ENCODE measurements at places on chromosomes 6 and 20. TPM values are rescaled to one million over a fixed set of nuclear protein-coding genes. Genes with fewer than 3 reads are reported as not detected.

Gene TCF15
- polyA plus RNA-seq: 1.3 TPM

Gene CLVS2
- 0.10 TPM for polyA plus RNA-seq

Gene ZSWIM1
- polyA plus RNA-seq: 17.1 TPM

Gene CALHM4
- polyA plus RNA-seq: 0.43 TPM

Gene EPB41L1
- 68.0 TPM for polyA plus RNA-seq

Gene C20orf144
- polyA plus RNA-seq: 0.26 TPM

Gene NKAIN4
- polyA plus RNA-seq: 27.2 TPM

Gene TSPO2
- polyA plus RNA-seq: 0.33 TPM

Gene TTBK1
- 0.36 TPM for polyA plus RNA-seq

- no peak for DNase-seq
Measured at GRCh38 chr6:140806431-140806830, 1326.3 kb upstream of the GJE1 start.

DNA sequence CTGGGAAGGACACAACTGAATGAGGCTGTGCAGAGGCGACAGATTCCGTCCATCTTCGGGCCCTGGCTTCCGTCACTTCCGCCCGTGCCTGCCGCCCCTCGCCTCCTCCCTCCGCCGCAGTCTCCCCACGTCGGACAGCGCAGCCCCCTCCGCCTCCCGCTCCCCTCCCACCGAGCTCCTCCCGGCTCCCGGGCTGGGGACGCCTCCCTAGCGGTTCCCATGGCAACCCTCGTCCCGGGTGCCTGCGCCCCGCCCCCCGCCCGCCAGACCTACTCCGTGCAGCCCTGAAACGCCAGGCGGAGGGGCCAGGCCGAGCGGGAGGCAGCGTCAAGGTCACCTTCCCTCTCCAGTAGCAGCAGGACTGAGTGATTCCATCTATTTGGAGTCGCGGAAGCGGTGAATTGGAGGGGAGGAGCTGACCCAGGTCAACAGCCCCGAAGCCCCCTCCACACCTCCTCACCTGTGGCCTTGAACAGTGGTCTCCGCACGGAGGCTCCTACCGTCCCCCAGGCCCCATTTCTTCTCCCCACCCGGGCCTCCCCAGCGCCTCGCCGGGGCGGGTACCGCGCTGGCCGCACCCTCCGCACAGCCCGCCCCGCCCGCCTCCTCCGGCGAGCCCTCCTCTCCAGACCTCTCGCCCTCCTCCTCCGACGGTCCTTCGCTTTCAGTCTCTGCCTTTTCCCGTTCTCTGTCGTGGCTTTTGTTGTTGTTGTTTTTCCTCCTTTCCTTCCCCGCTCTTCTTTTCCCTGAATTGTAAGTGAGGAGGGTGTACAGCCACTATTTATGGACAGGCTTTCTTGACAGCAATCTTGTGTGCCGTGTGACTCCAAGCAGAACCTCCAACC, 951 bp downstream of the NRSN2 start:
- peak; percentile 95 for DNase-seq

DNA sequence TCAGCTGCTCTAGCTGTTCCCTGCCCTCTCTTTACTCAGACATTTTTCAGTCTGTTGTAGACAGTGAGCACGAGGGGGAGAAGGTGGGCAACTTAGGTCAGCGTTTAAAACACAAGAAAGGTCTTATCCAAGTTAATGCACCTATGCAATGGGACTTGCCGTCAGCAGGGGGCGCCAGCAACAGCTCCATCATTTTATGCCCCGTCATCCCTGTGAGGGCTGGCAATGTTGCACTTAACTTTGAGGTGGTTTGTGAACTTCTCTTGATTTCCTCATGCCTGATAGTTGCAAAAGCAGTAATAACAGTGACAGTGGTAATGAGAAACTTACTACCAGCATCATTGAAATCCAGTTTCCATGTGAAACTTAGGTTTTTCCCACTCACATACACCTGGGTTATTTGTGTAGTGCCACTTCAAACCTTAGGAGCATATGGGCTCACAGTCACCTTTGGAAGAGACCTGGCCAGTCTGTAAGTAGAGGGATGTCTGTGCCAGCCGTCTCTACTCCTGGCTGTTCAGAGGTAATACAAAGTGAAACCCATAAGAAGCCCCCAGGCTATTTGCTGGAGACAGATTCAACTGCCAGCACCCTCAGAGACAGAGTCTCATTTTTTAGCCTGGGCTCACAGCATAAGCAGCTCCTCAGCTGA, 44.9 kb upstream of the ID1 start:
- no peak for DNase-seq

GRCh38 chr20:41353530-41353929, 12.9 kb downstream of the LPIN3 start:
- DNase-seq: no peak

GRCh38 chr6:47437592-47437991, 40.0 kb upstream of the CD2AP start:
- no peak for DNase-seq

- no peak for DNase-seq
Measured at GRCh38 chr6:34583461-34583860, 27.3 kb upstream of the SPDEF start.

GRCh38 chr6:7085911-7086310, 21.9 kb upstream of the RREB1 start:
- no peak for DNase-seq

- DNase-seq: no peak
Measured at GRCh38 chr6:167689278-167689677, 137.4 kb upstream of the AFDN start.

DNA sequence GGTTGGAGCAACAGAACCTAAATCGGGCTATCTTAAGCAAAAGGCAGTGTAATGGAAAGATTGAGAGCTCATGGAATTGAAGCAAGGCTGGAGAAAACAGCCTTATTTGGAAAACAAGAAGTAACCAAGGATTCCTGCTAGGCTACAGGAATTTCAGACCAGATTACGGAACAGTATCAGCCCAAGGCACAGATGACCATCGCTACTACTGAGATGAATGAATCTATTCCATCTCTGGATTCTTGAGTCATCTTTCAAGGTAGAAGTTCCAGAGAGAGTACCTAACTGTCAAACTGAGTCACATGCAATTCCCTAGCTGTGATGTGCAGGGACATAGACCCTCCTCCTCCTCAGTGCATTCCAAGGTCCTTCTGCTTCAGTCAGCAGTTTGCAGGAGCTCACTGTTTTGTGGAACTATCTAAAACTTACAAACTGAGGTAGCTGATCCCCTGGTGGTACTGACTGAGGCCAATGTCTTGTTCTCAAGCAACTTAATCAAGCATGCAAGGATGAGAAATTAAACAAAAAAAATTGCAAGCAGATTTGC, 62.0 kb upstream of the SMLR1 start:
- DNase-seq: no peak

DNA sequence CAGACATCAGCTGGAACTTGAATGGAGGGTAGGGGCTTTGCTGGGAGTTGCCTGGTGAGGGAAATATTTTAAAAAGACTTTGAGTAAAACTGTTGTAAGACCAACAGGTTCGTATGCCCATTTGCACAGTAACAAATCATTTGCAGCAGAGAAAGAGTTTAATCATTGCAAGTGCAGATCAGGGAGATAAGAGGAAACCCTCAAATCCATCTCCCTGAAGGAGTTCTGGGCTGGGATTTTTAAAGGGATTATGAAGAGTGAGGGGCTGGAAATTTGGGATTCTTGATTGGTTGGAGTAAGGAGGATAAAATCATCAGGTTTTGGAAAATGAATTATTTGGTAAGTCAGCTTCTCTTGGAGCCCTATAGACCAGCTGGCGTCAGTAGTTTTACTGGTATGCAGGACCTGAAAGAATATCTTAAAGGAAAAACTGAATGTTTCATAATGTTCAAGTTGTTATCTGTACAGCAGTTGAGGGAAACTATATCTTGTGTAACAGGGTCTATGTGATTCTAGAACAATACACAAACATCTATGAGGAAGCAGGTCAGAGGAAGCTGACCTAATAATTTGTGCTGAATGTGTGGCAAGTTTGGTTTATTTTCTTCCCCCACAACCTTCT, 295.5 kb downstream of the PLCB1 start:
- no peak for DNase-seq

DNA sequence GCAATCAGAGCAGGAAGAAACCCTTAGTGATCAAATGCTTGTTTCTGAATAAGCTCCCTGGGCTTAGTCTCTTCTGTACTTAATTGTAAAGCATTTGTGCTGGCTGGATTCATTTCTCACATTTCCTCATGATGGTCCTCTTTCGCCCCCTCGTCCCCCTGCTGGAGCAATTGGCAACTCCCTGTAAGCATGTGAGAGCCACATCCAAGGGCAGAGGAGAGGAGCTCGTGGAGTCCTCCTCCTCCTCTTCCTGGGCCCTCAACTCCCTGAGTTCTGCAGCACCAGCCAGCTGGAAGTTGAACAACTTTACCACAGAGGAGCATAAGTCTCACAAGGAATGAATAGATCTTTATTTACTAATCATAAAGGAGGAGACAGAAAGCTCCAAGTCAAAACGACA, 12.6 kb downstream of the ANKEF1 start:
- DNase-seq: no peak

DNA sequence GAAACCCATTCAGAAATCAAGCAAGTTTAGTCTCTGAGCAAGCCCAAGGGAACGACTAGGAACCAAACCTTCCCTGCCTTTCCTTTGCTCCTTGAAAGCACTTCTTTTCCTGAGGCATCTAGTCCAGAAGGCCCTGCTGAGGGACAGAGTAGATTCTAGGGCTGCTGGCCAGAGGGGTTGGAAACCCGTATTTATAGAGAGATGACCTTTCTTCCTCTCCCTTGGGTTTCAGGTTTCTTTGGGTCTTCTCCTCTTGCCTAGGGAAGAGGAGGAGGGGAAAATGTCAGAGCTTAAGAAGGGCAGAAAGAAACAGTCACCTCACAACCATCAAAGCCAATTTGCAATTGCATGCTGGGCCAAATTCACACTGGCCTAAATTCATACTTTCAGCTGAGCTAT, 5.8 kb downstream of the APOBEC2 start:
- no peak for DNase-seq

DNA sequence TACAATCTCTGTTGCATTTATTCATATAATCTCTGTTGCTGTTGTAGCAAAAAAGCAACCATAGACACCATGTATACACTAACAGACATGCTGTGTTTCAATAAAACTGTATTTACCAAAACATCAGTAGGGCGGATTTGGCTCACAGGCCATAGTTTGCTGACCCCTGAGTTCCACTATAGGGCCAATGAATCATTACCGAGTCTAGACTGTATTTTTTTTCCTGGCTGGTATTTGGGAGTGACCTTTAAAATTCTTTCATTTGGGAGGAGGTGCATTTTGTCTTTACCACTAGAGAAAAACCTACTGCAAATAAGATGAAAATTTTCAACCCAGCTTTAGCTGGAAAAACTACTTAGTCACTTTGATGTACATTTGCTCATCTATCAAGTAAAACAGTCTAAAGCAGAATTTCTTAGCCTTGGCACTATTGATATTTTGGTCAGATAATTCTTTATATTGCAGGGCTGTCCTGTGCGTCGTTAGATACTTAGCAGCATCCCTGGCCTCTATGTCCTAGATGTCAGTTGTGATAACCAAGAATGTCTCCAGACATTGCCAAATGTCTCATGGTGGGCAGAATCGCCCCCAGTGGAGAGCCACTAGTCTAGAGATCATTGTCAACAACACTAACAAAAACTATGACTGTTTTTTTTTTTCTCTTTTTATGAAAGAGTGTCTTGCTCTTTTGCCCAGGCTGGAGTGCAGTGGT, 39.5 kb downstream of the DCBLD1 start:
- DNase-seq: no peak

GRCh38 chr6:136265101-136265500, 15.0 kb upstream of the MTFR2 start:
- no peak for DNase-seq

- DNase-seq: peak; percentile 48
Measured at GRCh38 chr6:47414423-47415167, 63.0 kb upstream of the CD2AP start.

- no peak for DNase-seq
Measured at GRCh38 chr20:17598013-17598550, 28.2 kb downstream of the DSTN start.

- no peak for DNase-seq
Measured at GRCh38 chr20:62921119-62921687, 5.1 kb downstream of the DIDO1 start.

DNA sequence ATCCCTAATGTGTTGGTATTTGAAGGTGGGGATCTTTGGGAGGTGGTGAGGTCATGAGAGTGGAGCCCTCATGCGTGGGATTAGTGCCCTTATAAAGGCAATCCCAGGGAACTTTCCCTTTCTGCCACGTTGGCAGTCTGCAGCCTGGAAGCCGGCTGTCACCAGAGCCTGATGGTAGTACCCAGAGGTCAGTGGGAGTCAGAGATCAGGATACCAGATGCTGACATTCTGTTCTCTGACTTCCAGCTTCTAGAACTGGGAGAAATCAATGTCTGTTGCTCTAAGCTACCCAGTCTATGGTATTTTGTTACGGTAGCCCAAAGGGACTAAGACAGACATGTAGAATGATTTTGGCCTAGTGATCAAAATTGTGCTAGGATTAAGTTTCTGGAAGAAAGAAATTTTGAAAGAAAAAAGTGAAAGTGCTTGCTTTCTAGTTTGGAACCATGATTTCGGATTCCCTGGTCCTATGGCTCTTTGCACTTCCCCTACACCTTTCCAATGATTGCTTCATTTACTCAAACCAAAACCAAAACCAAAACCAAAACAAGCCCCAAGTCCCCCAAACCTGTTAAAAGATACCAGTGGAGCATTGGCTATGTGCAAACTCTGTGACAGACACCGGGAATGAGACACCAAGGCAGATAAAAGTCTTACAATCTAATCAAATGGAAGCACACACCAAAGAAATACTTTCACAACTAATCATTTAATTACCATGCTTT, 173.7 kb upstream of the ZNF217 start:
- no peak for DNase-seq

DNA sequence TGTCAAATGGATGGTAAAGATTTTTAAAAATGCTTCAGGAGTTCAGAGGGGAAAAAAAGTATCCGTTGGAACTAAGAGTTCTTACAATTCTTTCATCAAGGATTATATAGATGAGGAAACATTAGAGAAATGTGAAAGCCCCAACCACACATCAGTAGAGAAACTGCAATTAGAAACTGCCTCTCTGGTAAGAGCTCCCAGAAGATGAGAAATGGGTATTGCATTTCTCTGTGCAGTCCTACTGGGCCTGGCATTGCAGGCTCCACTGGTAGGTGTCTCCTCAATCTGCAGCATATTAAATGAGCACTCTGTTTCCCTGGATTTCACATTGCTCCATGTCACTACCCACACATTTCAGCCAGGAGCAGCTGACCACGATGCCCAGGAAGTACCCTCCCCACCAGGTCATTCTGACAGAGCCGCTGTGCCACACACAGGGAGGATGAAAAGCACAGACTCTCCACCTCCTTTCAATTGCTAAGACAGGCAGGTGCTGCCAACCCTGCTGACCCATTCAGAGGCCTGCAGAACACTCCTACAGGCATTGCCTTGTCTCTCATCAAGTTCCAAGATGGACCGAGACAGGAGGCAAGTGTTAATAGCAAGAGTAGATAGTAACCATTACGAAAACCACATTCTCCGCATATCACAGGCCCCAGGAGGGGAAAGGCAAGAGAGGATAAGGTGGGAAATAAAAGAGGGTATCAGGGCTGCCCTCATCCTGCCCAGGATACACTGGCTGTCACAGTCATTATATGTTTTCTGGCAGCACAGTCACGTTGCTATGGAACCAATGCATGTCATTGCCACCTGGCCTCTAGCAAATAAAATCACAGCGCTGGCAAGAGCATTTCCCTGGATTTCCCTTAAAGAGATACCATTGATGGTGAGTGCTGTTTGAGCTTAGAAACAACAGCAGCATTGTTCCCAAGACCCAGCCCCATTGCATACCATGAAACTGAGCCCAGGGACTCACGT, 241.7 kb downstream of the ATXN1 start:
- DNase-seq: no peak
